ENCODE measurements at places on chromosomes 2 and 18.
A peak's percentile ranks its signal among the peaks of the same experiment; 100 is the strongest.

DNA sequence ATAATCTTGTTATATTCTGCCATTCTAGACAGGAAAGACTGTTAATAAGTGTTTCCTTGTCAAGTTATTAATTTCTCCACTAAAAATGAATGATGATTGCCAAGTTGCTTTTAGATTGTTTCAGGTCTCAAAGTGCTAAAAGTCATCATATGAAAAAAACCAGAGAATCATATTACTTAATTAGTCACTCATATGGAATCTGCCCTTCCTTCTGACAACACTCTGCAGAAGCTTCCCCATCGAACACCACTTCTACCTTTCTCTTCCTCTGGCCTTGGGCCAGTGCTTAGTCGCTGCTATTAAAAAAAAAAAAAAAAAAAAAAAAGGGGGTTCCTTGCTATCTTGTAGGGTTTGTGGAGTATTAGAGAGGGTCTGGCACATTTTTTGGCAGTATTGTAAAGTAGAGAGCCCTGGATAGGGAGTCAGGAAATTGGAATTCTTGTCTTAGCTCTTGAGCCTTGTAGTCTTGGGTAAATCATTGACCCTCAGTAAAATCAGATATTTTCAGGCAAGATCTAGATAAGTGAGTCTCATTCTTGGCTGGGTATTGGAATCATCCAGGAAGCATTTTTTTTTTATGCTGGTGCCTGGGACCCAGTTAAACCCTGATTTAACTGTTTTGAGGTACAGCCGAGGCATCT, 141.7 kb upstream of the CCDC68 start:
- no peak for DNase-seq

DNA sequence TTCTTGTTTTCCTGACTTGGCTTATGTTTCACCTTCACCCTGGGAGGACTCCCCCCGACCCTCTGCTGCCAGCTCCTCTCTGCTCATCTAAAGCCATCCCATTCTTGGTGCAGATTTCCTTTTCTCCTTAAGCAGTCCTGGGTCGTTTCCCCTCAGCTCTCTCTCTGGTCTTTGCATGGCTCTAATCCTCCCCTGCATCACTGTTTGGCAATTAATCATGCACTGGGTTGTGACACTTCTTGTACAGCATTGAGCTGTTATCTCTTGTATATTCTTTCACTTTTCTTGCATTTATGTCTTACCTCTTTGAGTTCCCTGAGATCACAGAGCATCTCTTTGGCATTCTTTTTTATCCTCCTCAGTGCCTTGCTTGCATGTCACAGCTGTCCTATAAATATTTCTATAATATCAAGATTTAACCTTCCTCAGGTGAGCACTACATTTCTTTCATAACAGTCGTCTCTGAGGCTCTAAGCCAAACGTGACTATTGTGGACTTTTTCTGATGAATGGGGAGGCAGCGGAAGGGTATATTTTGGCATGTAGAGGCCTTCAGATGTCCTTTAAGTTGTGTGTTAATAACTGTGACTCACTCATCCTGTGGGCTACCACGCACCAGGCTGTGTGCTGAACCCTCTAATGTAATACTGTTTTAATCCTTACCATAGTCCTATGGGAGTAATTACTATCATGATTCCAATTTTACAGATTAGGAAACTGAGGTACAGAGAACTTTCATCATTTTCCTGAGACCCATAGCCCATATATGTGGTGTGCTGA, 507.5 kb downstream of the SLC4A3 start:
- DNase-seq, result no peak

GRCh38 chr2:33380001-33380609, 96.3 kb upstream of the RASGRP3 start:
- no peak for DNase-seq

DNA sequence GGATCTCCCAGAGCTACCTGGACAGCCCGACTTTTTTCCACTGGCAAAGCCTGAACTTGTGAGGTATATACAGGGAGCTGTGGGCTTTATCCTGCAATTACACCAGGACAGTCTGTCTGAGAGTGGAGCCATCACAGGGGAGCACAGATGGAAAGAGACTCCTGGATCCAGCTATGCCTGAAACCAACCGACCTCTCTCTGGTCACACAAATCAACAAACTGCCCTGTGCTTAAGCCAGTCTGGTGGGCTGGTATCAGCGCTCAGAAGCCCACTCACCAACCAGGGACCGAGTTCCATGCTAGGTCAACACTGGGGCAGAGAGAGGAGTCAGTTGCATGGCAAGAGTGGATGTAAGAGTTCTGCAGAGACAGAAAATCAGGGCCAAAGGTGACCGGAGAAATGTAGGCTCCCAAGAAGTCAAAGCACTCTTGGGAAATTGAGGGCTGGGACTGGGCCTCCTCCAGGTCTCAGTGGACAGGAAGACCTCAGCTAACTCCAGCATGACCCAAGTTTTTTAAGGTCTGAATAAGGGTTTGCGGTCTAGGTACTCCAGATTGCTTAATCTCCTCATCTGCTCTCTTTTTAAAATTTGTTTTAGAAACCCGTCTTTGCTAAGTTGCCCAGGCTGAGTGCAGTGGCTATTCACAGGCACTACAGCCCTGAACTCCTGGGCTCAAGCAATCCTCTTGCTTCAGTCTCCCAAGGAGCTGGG, 3.8 kb upstream of the BOK start:
- DNase-seq, result no peak

DNA sequence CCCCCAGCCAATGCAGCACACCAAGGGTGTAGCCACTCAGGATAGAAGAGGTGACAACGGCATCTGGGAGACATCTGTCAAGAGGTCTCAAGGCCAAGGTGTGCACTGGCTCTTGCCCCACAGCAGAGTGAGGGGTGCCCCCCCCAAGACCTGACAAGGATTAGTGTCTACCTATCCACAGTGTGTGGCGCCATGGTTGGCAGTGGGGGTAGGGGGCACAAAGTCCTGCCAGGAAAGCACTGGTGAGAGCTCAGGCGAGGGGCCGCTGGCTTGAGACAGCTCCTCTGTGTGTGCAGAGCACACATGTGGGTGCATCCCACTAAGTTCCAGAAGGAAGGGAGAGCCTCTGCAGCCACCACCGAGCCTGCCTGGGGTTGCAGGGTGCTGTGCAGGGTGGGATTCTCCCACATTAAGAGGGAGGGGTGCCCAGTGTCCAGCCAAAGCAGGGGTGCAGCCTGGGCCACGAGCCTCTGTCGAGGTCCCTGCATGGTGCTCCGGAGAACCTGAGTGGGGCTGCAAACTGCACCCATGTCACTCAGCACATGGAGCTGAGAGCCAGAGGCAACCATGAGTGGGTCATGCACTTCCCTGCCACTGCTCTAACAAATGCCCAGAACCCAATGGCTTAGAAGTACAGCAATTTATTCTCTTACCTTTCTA, 311.2 kb upstream of the HDAC4 start:
- peak; percentile 40 for DNase-seq

- no peak for DNase-seq
These were observed 8.9 kb downstream of the ZFP36L2 start for GRCh38 chr2:43217228-43218154.

DNA sequence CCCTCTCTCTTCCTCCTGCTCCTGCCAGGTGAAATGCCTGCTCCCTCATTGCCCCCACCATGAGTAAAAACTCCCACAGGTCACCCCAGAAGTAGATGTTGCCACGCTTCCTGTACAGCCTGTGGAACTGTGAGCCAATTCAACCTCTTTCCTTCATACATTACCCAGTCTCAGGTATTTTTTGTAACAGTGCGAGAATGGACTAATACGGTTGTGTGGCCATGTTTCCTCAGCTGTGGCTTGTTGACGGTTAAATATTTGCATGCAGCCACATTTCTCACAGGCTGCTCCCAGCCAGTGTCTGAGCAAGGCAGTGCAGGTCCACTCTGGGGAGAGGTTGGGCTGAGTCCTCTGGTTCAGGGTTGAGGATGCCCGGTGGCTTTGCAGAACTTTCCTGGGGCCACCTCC, 27.8 kb upstream of the COPS8 start:
- DNase-seq, result no peak

DNA sequence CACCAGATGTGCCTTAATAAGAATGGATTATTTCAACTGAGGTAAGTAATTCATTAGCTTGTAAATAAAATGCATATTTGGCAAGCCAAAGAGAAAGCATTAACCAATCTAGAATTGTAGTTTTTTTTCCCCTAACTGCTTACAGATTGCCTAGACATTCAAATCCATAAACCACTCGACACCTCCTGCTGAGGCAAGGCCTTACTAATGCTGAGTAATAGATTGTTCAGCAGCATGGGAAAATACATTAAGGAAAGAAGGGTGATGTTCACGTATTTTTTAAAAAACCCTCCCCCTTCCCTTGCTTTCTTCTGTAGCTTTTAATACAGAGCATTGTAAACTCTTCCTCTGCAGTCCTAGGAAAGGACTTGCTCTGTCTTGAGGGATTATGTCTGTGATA, 17.0 kb upstream of the LINC00305 start:
- no peak for DNase-seq

GRCh38 chr2:182540252-182540651, 113.4 kb upstream of the PDE1A start:
- DNase-seq, result no peak

DNA sequence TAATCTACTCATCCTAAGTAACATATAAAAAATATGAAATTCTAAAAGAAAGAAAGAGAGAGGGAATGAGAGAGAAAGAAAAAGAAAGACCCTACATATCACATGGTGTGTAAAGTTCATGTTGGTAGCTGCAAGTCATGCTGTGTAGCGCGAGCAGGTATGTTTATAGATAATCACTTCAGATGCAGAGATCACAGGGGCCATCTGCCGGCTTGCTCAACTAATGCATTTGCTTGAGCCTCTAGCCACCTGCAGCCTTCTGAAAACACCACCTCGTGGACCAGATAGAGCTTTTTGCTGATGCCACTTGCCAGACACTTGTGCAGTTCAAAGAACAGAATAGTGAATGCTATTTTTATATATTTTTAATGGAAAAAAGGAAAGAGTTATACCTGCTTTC, 37.6 kb downstream of the CDH7 start:
- no peak for DNase-seq

DNA sequence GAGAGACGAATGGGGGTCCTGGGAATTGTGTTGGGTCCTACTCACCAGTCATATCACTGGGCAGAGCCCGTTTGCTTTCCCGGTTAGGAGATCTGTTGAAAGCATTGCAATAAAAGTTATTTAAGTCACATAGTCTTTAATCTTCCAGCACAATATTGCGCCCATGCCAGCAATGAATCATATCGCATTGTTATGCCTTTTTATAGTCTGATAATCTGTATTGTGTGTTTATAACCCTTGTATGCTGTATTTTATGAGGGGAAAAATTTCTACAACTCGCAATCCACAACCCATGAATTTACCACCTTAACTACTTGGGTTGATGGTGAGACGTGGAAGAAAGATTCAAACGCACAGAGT, 211.9 kb upstream of the SMIM21 start:
- DNase-seq, result no peak

- DNase-seq, result no peak
These were observed 2.7 kb downstream of the ZNF532 start for GRCh38 chr18:58867281-58867961.

DNA sequence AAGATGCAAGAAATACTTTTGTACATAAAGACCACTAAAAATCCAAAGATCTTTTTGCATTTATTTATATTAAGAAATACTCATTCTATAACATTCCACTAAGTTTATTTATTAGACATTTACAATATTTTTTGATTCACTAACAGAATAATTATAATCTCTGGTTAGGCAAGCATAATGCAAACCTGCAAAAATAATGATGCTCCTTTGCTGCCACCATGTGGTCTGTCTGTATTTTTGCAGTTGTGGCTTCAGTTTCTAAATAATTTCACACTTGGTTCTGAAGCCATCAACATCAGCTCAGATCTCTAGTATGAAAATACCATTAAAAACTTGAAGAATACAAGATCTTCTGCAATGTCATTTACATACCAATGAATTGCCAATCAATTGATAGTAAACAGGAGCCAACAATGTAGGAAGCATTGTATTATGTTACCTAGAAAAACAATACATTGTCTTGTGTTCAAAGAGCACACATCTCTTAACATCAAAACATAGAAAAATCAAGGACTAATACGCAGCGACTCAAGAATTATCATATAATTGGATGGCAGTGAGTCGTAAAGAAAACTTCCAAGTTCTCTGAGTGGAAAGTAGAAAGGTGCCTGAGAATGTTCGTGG, 28.8 kb upstream of the WDR75 start:
- DNase-seq, result no peak

DNA sequence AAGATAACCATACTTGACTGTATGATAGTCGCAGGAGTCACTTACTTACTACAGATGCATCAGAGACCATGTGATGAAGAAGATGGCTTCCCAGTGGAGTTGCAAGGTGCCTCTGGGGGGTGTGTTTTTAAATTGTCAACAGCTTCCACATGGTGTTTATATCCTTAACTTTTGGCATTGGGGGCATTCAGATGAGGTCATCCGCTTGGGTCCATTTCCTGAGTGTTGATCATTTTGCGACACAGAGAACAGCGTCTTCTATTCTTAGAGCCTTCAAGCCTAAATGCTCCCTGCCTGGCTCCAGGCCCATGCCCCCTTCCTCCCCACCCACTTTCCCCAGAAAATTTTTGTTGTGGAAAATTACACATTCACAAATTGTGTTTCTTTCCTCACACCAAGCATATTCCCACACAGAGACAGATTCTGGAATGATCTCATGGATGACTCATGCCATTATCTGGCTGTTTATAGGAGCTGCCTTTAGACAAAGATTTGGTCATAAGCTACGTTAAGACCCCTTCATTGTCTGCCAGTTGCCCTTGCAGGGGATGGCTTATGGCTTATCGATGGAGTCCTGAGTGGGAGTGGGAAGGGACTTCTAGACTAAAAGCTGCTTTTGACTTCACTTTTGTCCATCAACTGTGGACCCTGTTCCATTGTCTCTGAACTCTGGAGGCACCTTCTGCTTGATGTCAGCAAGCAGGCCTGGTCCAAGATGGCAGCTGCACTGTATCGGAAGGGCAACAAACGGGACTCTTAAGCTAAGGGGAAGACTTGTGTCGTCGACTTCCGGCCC, 91.8 kb downstream of the CABLES1 start:
- DNase-seq, result no peak

- DNase-seq, result no peak
These were observed 1153.2 kb downstream of the SUCLG1 start for GRCh38 chr2:83305758-83306378.

DNA sequence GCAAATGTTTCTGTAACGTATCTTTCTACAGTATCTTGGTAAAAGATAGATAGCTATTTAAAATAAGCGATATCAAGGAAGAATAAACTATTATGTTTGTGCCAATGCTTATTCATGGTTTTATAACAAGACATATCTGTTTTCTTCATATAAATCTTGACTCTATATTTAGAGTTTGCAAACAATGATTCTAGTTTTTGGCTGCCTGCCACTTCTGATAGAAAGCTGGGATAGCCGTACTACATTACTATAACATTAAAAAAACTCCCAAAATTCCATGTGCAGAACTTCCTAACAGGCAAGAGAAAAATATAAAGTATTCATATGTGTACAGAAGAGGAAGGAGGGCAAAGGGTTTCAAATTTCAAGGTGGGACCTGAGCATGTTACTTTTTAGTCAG, 985.0 kb downstream of the BCL11A start:
- no peak for DNase-seq

GRCh38 chr2:73205611-73206010, 3.2 kb downstream of the NOTO start:
- DNase-seq, result peak; percentile 6

- no peak for DNase-seq
These were observed 213.0 kb upstream of the HAAO start for GRCh38 chr2:43005245-43005974.

Data from upper lobe of right lung (tissue), 1 donor.